ENCODE measurements at places on chromosomes 1 and 21.

GRCh38 chr1:230465691-230466090 is 39.6 kb upstream of the PGBD5 start:
- no peak for DNase-seq

GRCh38 chr1:29379443-29380073 is 143.2 kb downstream of the PTPRU start:
- no peak for DNase-seq

DNA sequence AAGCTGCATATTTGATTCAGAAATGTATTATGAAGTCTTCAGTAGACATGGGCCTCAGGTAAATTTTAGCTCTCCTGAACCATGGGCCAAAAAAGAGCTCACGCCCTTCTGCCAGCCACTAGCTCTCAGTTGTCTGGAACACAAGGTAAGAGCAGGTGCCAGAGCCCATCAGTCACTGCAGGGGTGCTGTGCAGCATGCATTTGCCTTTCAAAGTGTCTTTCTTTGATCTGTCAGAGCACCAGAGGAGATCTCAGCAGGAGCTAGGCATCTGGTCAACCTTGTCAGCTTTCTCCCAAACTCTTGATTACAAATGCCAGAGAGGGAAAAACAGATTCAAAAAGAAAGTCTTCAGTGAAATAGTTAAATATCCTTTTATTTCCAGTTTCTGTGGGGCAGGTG is 332.3 kb downstream of the COL11A1 start:
- no peak for DNase-seq

DNA sequence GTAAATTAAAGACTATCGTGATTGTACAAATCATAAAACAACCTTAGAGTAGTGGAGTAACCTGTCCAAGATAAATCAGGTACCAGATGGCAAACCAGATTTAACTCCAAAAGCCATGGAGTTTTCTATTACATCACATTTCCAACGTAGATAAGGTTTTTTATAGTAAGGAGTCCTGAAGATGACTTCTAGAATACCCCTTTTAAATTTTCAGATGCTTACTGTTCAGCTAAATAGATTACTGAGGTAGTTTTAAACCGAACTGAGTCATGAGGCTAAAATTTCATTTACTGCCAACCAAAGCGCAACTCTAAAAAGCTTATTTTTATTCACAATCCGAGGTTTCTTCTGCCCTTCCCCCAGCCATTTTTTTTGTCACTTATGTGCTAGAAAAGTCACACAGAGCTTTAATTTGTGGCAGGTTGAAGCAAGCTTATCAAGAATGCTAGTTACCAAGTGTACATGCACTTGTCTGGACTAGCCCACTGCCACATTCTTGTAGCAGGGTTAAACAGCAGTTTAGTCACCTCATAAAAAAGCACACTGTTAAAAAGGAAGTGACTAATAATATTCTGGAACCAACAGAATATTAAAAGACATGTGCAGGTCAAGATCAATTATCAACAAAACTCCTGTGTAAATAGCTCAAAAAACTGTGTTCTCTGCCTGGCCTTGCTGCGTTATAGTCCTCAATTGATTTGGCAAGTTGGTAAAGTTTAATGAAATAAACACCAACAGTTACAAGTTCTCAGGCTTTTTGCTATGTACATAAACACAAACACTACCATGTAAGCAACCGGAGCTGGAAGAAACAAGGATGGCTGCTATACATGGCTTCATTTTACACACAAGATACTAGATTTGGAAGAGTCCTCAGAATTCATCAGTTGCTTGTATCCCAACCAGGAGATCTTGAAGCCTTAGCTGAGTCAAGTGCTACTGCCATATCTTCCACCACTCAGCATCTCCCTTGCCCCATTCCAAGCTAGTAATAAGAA is 180.3 kb upstream of the DMRTA2 start:
- DNase-seq: peak; percentile 26

- no peak for DNase-seq
Observed at GRCh38 chr1:110616587-110616986, 10.4 kb upstream of the KCNA2 start.

DNA sequence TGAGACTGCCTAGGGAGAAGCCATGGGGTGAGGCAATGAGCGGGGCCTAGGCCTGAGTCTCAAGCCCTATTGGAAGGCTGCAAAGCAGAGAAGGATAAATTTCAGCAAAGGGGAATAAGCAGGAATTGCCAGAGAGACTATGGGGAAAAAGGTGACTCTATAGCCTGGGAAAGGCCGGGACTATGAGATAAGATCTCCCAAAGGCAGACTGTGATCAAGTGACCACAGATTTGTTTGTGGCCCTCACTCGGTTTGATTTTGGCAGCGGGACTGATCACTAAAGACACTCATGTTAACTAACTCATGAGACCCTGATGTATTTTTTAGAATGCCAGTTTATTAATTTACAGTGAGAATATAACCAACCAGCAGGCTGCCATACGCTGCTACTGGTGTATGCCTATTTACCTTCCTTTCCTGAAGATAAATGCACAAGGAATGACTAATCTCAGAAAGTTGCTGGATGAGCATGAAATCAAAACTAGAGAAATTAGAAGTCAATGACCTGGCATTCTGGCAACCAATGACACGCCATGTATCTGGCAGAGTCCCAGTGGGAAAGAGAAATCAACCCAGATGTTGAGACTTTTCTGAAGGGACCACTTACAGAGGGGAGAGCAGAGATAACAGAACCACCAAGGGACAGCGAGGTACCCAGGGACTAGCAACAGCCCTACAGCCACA is 4.3 kb downstream of the HSF2BP start:
- no peak for DNase-seq

GRCh38 chr1:210129759-210130158 is 102.8 kb upstream of the SERTAD4 start:
- DNase-seq: no peak

DNA sequence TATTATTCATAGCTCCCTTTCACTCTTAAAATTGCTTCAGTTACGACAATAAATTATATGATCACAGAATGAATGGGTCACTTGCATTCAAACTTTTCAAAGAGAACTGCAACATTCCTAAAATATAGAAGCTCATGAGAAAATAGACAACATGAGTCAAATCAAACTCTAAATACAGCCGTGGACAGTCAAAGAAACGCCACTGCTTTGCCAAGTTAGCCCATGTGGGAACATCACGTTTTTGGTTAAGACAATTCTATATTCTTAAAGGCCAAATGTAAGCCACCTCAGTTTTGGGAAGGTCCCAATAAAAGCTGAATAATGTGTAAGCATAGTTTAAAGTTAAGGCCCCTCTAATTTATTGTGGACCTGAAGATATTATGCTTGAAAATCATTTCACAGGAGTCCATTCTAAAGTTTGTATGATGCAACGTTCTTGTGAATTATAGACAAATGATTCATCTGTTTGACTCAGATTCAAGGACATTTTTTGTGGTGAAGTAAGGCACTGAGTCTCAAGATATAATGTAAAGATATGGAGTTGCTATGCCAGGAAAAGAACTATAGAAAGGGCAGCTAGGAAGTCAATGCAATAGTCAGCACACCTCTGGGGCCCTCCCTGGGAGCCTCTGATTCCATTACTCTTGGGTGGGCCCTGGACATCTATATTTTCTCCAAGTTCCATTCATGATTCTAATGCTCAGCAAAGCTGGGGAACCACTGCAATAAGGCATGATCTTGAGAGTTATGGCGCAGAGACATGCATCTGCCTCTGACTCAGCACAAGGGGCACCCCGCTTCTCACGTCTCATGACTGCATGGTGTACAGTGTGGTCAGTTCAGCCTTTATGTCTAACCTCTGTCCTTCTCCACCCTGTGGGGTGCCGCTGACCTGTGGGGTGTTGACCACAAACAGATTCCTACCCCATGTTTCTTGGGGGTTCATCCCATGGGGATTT is 33.9 kb downstream of the ETS2 start:
- DNase-seq: peak; percentile 95

GRCh38 chr1:62953633-62954032 is 169.7 kb downstream of the ATG4C start:
- DNase-seq: no peak

DNA sequence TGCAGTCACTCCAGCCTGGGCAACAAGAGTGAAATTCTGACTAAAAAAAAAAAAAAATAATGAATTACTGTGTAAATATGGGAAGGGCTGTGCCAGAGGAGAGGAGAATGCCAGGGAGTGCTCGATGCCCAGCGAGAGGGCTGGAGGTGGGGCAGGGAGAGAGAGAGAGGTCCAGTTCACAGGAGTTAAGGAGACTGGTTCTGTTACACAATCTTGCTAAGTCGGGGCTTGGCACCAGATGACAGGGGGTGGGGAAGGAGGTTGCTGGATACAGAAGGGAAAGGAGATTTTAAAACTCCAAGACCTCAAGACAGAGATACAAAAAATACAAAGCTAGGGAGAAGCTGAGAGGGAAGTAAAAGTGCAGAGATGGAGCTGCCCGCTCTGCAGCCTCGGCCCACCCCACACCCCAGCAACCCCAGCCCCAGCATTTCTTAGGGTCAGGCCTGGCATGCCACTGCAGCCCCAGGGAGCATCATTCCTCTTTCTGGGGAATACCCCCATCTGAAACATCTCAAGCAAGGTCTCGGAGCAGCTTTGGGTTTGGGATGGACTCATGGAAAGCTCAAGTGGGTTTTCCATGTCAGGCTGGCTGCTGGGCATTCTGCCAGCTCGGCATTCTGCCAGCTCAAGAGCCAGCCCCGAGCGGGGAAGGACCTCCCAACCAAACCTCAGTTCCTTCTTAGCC is 991 bp downstream of the SELENBP1 start:
- DNase-seq: peak; percentile 36

GRCh38 chr1:248817065-248817464 is 8.7 kb downstream of the SH3BP5L start:
- no peak for DNase-seq

GRCh38 chr1:226662642-226663326 is 76.3 kb downstream of the ITPKB start:
- DNase-seq: peak; percentile 86

GRCh38 chr1:209265301-209265700 is 318.2 kb upstream of the CAMK1G start:
- DNase-seq: no peak

- DNase-seq: no peak
Observed at GRCh38 chr1:11479375-11479979, 522 bp downstream of the DISP3 start.

DNA sequence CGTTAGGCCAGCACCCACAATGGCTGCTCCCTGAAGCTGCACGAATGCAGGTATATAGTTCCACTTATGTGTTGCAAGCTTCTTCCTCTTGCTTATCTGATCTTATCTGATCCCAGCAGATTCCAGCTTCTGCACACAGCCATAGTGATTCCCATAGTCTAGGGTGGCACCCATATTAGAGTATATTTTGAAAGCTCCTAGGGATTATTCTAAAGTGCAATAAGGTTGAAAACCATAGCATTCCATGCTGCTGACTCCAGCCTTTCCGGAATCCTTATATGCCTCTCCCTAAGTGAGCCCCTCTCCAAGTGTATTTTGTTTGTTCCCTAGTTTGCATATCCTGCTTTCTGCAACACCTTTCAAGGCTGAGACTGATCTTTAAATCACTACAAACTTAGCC is 432.0 kb downstream of the SETD4 start:
- DNase-seq: no peak

- DNase-seq: no peak
Observed at GRCh38 chr1:240941701-240942370, 329.9 kb upstream of the GREM2 start.

GRCh38 chr1:229347528-229347927 is 4.7 kb upstream of the CCSAP start:
- no peak for DNase-seq

GRCh38 chr1:101217148-101217547 is 19.7 kb upstream of the S1PR1 start:
- no peak for DNase-seq

- DNase-seq: no peak
Observed at GRCh38 chr1:116760996-116761665, 6.9 kb downstream of the CD2 start.

DNA sequence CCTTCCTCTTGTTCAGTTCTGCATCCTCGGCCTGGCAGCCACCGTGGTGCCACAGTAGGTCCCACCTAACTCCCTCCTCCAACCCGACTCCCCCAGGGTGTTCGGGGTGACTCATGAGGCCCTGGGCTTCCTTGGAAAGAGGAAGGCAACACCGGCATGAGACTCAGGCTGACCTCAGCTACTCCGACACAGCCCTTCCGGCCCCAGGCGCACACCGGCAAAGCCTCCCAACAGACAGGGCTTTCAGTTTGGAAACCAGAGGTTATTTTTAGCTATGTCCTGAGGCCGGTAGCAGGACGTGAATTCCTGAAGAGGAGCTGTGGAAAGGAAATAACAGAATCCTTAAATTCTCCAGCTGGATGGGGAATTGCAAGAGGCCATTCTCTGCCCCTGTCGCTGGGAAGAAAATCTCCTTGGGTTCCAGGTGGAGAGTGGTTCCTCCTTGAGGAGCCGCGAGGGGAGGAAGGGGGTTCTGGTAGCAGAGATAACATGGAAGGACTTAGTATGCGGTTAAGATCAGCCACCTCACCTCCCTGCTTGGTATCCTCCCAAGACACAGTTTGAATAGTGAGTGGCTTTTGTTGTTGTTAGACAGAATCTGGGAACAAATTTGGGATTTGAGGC is 24.4 kb downstream of the PLXNA2 start:
- no peak for DNase-seq
